ENCODE measurements at places on chromosomes 3 and 15.

DNA sequence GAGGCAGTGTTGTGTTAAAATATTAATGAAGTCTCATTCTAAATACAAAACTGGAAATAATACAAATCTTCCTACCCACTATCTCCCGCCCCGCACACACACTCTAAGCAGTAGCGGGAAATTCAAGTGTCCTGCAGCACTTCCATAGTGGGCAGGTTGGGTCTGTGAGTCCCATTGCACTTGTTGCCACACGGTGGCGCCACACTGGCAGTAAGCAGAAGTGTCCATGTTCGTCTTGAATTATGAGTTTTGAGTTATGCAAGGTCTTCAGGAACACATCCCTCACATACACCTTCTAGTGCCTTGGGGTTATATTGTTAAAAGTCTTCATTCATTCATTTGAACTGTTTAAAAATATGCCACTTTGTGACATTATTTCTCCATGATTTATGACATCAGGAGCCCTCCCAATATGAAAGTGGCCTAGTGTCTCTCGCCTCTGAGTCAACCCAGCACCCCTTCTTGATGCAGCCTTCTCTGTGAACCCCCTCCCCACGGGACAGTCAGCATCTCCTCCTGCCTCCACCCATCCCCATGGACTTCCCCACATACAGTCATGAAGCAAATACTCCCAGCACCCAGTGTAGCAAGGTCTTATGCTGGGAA lies 17.6 kb upstream of the CCDC174 start:
- DNase-seq: no peak

GRCh38 chr3:39178553-39178952 lies 13.8 kb downstream of the XIRP1 start:
- DNase-seq: no peak

DNA sequence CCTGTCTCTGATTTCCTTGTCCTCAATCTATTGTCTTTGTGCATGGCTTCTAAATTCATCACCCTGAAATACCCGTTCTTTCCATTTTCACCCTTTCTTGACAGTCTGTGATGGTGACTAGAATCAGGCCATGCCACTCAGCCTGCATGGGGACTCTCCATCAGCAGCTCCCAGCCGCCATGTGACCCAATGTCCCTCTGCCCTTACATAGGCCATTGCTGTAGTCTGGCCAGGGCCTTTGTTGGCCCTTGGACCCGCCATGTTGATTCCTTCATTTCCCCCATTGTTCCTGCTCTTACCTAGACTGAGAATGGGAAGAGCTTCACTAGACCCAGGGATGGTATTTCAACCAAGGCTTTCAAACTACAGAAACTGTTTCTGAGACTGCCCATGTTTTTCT lies 45.8 kb downstream of the SPSB4 start:
- no peak for DNase-seq

DNA sequence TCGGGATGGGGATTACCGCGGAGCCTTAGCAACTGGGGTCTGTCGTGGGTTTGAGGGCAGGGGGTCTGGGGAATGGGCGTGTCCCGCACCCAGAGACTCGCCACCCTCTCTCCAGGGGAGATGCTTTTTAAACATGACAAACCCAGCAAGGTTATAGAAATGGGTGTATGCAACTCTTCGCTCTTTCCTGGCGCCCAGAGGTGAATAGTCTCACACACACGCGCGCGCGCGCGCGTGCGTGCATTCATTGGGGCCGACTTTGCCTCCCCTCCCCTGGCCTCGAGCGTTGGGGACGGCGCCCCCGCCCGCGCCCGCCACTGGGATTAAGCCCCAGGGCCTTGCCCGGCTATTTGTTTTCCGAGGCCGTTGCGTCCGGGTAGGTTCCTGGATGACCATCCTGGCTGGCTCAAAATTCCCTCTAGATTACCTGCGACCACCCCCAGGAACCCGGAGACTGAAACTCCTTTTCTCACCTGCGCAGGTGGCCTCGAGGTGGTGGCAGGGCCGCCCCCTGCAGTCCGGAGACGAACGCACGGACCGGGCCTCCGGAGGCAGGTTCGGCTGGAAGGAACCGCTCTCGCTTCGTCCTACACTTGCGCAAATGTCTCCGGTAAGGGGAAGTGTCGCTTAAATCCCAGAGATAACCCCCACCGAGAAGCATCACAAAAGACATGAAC lies 777 bp downstream of the GPR160 start:
- DNase-seq: no peak

DNA sequence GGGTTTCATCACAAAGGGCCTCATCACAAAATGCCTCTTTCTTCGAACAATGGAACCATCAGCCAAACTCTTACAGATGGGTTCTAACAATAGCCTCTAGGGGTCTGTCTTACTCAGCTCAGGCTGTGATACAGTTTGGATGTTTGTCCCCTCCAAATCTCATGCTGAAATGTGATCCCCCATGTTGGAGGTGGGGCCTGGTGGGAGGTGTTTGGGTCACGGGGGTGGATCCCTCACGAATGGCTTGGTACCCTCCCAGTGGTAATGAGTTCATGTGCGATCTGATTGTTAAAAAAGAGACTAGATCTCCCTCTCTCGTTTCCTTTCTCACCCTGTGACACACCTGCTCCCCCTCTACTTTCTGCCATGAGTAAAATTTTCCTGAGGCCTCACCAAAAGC lies 47.9 kb upstream of the LIPC start:
- DNase-seq: no peak
